A549 treated with AZD2906 at 1 μM for 4 hours (cell line): ENCODE measurements at places on chromosomes 11 and 22. TPM values are rescaled to one million over a fixed set of nuclear protein-coding genes. Genes with fewer than 3 reads are reported as not detected.

The CERK gene
- total RNA-seq = 22.4 to 24.7 TPM (median 24.1 TPM) in 5 replicates

The SHANK2 gene
- 6.8 to 8.6 TPM (median 7.8 TPM) in 5 replicates for total RNA-seq

The OR8G1 gene
- total RNA-seq = not detected in 5 replicates

The RTCB gene
- total RNA-seq = 74.2 to 86.6 TPM (median 75.1 TPM) in 5 replicates

The ARHGAP42 gene
- total RNA-seq = 3.6 to 5.7 TPM (median 4.6 TPM) in 5 replicates

The CRYAB gene
- 12.8 to 27.1 TPM (median 15.4 TPM) in 5 replicates for total RNA-seq

The LGALS1 gene
- total RNA-seq = 1,265 to 1,421 TPM (median 1,365 TPM) in 5 replicates

The BBS1 gene
- total RNA-seq = 8.9 to 10.5 TPM (median 9.4 TPM) in 5 replicates

The DMC1 gene
- 3.4 to 6.3 TPM (median 4.7 TPM) in 5 replicates for total RNA-seq

The DEPDC7 gene
- total RNA-seq = 6.0 to 6.9 TPM (median 6.8 TPM) in 5 replicates

The C11orf65 gene
- total RNA-seq = 0.19 to 0.50 TPM (median 0.22 TPM) in 4 of 5 replicates, not detected in the other

The OR2AG1 gene
- not detected in 5 replicates for total RNA-seq

The FZD4 gene
- 1.1 to 1.5 TPM (median 1.3 TPM) in 5 replicates for total RNA-seq

The ACCS gene
- 11.6 to 16.8 TPM (median 16.0 TPM) in 5 replicates for total RNA-seq

The SLC35F2 gene
- 38.5 to 50.4 TPM (median 41.1 TPM) in 5 replicates for total RNA-seq

The ARVCF gene
- 2.0 to 3.1 TPM (median 2.6 TPM) in 5 replicates for total RNA-seq

The ARSA gene
- 17.0 to 26.1 TPM (median 22.2 TPM) in 5 replicates for total RNA-seq

The POLDIP3 gene
- total RNA-seq = 38.0 to 40.5 TPM (median 38.6 TPM) in 5 replicates

The TMEM86A gene
- 0.18 to 0.38 TPM (median 0.32 TPM) in 5 replicates for total RNA-seq

The ARRB1 gene
- total RNA-seq = 14.2 to 23.7 TPM (median 19.2 TPM) in 5 replicates

The IGLL1 gene
- total RNA-seq = not detected in 5 replicates

The OR52A1 gene
- total RNA-seq = not detected in 5 replicates

The SYT12 gene
- total RNA-seq = 15.6 to 22.2 TPM (median 19.0 TPM) in 5 replicates

The MS4A12 gene
- total RNA-seq = not detected in 5 replicates

The OR6T1 gene
- not detected in 5 replicates for total RNA-seq

The PRODH gene
- total RNA-seq = 1.2 to 2.2 TPM (median 1.7 TPM) in 5 replicates

The SLC5A4 gene
- not detected in 5 replicates for total RNA-seq

The KCNK4 gene
- total RNA-seq = 0.07 to 0.14 TPM in 2 of 5 replicates, not detected in the others

The SCGB1C1 gene
- not detected in 5 replicates for total RNA-seq

The BRSK2 gene
- total RNA-seq = 4.8 to 8.6 TPM (median 6.3 TPM) in 5 replicates

The SAA1 gene
- total RNA-seq = 2.5 to 4.1 TPM (median 3.3 TPM) in 5 replicates

The RAB30 gene
- total RNA-seq = 5.7 to 8.4 TPM (median 6.3 TPM) in 5 replicates

The MPPED1 gene
- not detected in 5 replicates for total RNA-seq

The TYR gene
- total RNA-seq = not detected in 5 replicates
